ENCODE measurements at places on chromosomes 6 and 20.

GRCh38 chr6:140073456-140073855, 699.0 kb upstream of the CITED2 start:
- no peak for DNase-seq

GRCh38 chr20:53922901-53923314, 147.5 kb downstream of the BCAS1 start:
- DNase-seq, result no peak

- DNase-seq, result no peak
These were observed 20.7 kb upstream of the CDC5L start for GRCh38 chr6:44366781-44367180.

DNA sequence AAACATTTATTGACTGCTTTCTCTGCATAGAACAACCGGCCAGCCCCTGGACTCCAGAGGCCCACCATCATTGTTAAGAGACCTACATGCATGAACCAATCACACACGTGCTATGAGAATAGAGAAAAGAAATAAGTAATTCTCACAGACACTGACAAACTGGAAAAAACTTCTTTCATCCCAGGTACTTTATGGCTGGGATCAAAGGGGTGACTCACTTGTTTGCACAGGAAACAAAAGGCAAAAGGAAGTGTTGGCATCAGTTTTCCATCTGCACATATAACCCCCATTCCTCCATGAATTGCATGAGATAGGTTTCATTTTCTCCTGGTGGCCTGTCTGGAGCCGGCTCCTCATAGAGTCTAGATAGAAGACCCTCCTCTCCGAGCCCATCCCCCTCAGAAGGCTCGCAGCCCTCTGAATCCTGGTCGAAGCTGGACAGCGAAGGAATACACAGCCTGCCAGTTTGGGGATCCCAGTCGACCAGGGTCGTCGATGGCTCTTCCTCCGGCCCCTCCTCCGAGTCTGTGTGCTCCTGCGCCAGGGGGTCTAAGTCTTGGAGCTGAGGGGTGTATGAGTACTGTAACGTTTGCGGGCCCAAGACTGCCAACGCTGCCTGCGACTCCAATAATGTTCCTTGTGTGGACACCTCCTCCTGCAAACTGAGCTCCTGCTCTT, 43.3 kb downstream of the IL20RA start:
- no peak for DNase-seq

- no peak for DNase-seq
These were observed 592.3 kb downstream of the EPHA7 start for GRCh38 chr6:92827104-92827503.

- DNase-seq, result no peak
These were observed 12.9 kb downstream of the OR2A4 start for GRCh38 chr6:131688286-131688685.

- DNase-seq, result no peak
These were observed 205.7 kb upstream of the TCF21 start for GRCh38 chr6:133683308-133683580.
